ENCODE measurements at places on chromosomes 5 and 9.

GRCh38 chr9:94259077-94259862 lies at the start of gene ZNF169:
ZNF169 (plus strand) TSS chr9:94259298; CDS start chr9:94278813, 19,515 bp downstream.
- peak; percentile 91 for DNase-seq

DNA sequence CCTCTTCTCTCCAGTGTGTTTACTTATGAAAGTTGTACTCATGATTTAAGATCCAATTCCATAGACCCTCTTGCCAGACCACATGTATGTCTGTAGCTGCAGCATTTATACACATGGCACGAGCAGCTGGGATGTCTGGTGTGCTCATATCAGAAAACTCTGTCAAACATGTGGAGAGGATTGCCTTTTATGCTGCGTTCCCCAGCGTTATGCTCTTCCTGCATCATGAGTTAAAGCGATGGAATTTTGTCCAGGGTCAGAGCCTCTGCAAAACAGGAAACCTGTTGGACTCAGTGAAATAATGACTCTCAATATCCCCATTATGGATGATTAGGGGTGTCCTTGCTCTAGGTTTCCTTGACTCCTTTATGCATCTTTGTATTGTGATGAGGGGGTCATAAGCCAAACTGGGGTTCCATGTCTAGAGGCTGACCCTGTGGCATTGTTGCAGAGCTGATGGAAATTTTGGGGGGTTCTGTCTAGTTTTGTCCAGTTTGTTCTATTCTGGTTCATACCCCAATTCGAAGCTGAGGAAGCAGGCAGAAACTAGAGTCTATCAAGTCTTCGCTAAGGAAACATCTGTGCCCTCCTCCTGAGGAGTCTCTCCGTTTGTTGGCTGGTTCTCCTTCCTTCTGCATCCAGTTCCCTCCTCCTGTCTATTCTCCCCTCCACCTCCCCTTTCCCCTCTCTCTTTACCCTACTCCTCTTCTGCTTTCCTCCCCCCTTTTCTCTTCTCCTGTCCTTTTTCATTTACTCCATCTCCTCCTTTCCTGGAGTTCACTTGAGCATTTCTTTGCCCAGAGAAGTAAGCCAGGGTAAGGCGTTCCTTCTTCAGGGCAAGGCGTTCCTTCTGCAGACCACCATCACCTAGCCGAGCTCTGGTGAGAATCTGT lies 252.8 kb downstream of the MAST4 start:
- DNase-seq: no peak

DNA sequence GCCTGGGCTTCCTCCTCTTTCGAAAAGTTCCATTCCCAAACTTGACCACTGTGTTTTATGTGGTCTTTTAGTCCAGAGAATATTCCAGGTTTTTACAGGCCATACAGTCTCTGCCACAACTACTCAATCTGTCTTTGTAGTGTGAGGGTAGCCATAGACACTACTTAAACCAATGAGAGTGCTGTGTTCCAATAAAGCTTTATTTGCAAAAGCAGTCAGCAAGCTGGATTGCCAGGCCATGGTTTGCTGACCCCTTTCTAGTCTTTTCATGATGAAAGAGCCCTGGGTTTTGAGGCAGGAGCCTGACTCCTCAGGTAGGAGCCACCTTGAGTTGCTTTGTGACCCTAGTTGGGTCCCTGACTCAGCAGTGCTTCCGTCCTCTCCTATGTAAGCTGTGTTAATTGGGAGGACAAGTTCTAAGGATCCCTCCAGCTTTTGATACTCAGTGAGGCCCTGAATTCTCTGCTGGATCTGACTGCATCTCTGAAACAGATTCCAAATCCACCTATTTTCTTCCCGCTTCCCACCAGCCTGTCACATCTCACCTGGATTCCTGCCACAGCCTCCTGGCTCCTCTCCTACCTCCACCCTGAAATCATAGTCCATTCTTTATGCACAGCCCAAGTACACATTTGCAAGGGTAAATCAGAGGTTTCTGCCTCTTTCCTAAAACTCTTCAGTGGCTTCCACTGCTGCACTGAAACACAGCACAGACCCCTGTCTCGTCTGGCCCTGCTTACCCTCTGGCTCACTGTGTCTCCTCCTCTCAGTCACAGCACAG lies 13.5 kb downstream of the GALNT10 start:
- no peak for DNase-seq

DNA sequence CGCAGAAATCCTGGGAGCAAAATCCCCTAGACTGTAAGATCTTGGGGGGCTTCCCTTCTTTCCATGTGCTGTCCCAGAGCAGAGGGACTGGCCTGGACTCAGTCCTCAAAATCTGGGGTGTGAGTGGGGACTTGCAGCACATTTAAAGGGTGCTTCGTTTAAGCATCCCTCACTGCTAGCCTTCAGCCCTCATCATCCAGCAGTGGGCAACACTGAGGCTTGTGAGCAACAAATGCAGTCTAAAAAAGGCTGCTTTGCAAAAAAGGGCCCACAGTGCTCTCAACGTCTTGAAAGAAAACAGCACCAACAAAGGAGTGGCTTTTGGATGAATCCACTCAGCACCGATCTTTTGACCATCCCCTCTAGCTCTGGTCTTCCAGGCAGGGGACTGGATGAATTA lies 128.3 kb upstream of the TBC1D2 start:
- no peak for DNase-seq

DNA sequence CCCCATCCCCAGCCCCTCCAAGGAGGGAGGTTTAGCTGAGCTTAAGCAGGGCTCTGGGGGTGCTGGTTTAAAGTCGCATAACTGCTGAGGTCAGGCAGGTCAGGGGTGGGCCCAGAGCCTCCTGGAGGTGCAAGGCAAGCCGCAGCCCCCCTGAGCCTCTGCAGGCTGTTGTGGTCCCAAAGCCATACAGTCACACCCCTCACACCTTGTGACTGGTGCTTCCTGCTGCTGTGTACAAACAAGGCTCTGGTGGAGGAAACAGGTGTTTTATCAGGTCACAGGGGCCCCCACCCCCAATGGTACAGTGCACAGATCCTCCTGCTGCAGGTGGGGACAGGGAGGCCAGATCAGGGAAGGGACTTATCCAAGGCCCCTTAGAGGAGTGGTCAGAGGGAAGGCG lies 8.0 kb downstream of the TCF7 start:
- DNase-seq: no peak

- no peak for DNase-seq
Observed at GRCh38 chr9:34707130-34707529, 2.8 kb downstream of the CCL21 start.

- no peak for DNase-seq
Observed at GRCh38 chr9:126208216-126208758, 118.3 kb upstream of the MVB12B start.

DNA sequence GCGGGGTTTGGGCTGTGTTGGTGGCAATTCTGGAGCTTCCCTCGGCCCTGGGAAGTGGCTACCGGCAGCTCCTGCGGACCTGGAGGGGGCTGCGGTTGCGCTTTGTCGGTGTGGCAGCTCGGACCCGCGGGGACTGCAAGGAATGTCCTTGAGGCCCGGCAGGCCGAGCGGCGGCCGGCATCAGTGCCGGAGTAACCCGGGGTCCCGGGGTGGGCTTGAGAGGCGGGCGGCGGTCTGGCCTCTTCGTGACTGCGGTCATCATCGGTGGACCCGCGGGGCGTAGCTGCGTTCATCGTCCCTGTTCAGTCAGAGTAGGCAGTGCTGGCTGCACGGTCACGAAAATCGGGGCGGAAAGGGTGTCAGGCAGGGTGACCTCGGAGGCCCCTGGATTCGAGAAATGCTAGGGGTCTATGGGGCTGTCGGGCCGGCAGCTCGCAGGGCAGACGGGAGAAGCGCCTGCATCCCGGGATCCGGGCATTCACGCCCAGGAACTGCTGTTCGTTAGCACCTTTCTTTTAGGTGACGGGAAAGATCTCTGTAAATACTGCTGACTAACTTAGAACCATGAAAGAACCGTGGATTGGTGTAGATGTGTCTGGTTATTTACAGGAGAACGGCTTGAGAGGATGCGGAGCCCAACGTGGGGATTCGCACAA lies 474 bp downstream of the HMGCR start:
- no peak for DNase-seq

- no peak for DNase-seq
Observed at GRCh38 chr5:93360436-93361088, 220.5 kb downstream of the NR2F1-AS1 start.

- DNase-seq: no peak
Observed at GRCh38 chr9:13113216-13113615, 166.3 kb downstream of the MPDZ start.

DNA sequence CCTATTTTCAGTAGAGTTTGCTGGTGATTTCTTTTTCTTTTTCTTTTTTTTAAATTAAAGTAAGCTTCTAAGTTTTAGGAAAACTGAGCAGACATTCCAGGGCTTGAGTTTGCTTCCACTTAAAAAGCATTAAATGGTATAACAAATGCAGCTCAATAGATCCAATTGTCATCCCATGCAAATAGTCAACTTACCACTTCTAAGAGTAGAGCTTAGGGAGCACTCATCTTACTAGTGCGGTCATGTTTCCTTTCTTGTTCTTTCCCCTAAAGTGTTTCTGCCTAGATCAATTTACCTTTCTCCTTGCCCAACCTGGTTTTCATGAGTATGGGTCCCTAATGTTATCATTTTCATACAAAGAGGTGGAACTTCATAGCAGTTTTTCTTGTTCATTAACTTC lies 13.0 kb upstream of the CEP120 start:
- DNase-seq: no peak

DNA sequence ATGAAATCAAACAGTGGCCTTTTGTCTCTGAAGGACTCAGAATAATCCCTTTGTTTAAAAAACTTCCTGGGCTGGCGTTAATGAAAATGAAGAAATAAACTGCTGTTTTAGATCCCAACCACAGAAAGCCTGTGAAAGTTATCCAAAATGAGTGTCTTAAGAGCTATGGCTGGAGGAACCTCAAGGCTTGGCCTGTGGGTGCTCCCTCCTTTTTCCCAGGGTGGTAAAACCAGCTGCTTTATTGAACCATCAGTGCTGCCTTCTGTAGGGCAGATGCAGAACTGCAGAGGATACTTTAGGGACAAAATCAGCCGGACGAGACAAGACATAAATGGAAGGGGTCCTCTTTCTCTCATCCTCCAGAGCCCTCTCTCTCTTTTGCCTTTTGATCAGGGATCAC lies 100.9 kb downstream of the SMARCA2 start:
- DNase-seq: no peak

DNA sequence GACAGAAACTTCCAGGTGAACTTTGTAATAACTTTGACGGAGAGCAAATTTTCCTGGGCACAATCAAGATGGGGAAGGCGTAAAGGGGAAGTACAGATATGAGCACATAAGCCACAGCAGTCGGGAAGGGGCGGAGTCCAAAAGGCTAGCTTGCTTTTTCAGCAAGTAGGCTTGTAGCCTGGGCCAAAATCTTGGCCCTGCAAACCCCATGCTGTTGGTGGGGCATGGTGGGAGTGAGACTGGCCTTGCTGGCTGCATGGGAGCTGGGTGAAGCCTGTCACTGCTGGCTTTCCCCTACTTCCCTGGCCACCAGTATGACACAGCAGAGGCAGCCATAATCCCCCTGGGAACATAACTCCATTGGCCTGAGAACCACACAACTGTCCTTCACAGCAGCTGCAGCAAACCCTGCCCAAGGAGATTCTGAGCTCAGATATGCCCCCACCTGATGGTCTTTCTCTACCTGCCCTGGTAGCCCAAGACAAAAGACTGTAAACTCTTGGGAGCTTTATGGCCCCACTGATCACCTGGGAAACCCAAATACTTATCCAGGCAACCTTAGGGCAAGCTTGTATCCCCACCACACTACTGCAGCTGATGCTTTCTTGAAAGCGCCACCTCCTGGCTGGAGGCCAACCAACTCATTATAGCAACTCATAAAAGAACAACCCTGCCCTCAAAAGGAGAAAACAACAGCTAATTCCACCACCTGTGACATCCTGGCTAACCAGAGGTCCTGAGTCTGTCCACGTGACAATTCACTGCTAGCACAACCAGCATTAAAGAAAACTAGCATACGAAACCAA lies 24.0 kb downstream of the DCTN4 start:
- DNase-seq: no peak

DNA sequence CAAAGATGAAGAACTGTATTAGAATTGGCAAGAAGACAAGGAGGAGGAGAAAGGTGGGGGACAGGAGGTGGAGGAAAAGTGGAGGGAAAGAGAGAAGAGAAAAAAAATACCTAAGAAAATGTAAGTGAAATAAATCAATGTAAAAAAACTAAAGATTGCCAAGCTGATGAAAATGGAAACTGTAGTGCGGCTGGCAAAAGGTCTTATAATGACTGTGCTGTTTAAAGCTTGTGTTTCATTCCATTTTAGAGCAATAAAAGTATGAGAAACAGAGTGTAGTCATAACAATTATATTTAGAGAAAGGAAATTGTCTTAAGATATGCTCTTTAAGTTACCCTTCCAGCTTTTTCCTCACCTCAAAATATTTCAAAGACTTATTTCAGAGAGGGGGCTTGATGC lies 670.5 kb upstream of the SEMA6A start:
- DNase-seq: no peak

DNA sequence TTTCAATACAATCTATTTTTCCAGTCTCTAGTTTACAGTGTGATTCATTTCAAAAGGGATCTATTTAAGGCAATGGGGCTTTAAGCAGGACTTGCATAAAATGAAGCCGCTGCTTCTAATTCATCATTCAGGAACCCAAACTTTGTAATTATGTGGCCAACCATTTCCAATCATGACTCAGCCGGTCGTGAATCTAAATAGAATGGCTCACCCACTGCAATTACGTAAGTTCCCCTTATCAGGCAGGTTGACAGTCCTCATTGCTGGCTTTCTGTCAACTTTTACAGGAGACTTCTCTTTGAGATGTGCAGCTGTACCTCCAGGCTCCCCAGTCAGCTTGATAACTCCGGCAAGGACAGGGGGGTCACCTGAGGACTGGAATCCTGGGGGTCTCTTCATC lies 152.8 kb upstream of the DAP start:
- no peak for DNase-seq

- DNase-seq: no peak
Observed at GRCh38 chr5:172568308-172568910, 72.7 kb upstream of the NEURL1B start.

DNA sequence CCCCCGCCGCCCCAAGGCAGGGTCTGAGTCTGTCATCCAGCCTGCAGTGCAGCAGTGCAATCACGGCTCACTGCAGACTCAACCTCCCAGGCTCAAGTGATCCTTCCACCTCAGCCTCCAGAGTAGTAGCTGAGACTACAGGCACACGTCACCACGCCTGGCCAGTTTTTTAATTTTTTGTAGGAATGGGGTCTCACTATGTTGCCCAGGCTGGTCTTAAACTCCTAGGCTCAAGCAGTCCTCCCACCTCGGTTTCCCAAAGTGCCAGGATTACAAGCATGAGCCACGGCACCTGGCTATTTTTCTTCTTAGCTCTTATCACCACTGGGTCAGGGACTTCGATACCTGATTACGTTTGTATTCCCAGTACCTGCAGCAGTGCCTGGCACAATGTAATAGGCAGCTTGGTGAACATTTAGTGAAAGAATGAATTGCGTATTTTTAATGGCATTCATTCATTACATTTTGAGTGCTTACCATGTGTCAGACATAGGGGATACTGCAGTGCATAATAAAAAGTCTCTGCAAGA lies 10.3 kb downstream of the LARP1 start:
- no peak for DNase-seq

DNA sequence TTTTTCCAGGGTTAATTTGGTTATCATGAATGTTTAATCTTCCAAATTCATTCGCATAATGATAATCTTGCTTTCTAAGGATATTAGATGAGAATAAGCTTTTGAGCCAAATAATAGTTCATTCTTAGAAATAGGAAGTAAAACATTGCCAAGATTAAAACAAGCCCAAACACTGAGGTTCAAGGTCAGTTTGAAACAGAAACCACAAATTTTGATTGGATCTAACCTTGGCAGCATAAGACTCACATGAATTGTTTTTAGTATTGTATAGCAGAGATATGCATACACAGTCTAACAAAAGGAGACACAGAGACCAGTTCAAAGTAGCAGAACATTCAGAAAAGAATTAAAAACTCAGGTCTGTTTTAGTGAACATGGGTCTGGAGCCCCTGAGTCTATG lies 43.4 kb upstream of the VCAN start:
- DNase-seq: no peak
